ENCODE measurements at places on chromosomes 2 and 18. TPM values are rescaled to one million over a fixed set of nuclear protein-coding genes. Genes with fewer than 3 reads are reported as not detected.

DNA sequence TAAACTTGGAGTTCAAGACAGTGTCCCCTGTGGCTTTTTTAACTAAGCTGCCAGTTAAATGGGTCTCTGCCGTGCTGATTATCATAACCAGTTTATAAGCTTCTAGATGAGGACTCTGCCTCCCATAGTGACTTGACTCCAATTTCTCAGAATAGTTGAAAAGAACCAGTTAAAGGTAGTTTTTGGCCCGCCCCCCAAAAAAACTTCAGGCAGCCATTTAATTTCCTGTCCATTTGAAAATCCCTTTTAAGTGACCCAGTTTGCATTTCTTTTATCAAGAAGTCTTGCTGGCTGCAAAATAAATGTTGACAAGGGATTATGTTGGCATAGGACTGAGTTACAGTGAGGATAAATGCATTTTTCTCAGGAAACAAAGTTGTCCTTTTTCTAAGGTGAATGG lies 2.3 kb downstream of the SLC20A1 start:
- no peak for DNase-seq
- peak overlapping the region; percentile 40 for H3K4me3 ChIP-seq
- H3K27ac ChIP-seq = no peak overlapping the region
- H3K36me3 ChIP-seq = peaks cover 48% of the 10 kb centered on the region
- peaks cover 26% of the 10 kb centered on the region for H3K4me1 ChIP-seq

GRCh38 chr2:42554392-42554791 lies 14.0 kb upstream of the MTA3 start:
- no peak overlapping the region for H3K27ac ChIP-seq
- H3K36me3 ChIP-seq = no peaks in the 10 kb centered on the region
- no peak for DNase-seq

GRCh38 chr18:11005528-11005927 lies 143.8 kb downstream of the PIEZO2 start:
- no peak for DNase-seq
- no peak overlapping the region for H3K4me3 ChIP-seq
- H3K4me1 ChIP-seq = peaks cover 24% of the 10 kb centered on the region
- H3K36me3 ChIP-seq = no peaks in the 10 kb centered on the region
- peak overlapping the region; percentile 61 for H3K27ac ChIP-seq

ACP1 gene
- 124 TPM for total RNA-seq

DNA sequence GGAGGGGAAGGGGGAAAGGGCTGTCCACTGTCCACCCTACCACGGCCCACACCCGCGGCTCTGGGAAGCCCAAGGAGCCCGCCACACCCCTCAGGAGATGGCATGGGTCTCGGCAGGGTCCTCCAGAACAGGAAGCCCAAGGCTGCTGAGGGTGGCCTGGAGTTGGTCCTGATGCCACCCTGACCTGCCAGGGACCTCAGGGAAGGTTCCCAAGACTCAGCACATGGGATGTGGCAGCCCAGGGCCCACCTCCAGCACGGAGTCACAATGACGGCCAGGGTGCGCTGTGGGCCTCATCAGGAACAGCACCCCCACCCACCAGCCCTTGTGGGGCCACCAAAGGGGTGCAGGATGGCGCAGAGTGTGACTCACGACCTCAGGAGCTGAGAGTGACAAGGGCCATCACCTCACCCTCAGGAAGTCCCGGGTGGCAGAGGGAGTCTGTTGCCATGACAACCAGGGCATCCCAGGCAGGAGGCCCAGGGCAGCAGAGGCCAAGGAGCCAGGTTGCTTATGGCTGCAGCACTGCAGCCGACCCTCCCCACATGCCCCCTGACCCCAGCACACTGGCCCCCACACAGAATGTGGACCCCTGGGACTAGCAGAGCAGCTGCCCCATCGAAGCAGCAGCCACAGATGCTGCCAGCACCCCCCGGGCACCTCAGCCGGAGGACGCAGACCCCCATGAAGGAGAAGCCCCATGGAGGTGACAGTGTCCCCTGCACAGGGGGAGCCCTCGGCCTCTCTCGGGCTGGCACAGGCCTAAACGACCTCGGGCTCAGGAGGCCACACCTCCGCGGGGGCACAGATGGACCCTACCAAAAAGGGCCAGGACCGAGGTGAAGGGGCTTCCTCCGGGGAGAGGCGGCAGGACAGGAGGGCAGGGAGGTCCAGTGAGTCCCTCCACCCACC lies 34.3 kb downstream of the KIF1A start:
- no peaks in the 10 kb centered on the region for H3K36me3 ChIP-seq
- no peaks in the 10 kb centered on the region for H3K27me3 ChIP-seq
- no peak overlapping the region for H3K4me3 ChIP-seq
- H3K4me1 ChIP-seq = no peaks in the 10 kb centered on the region
- no peak overlapping the region for H3K27ac ChIP-seq

- H3K27ac ChIP-seq = no peak overlapping the region
- H3K36me3 ChIP-seq = peaks cover 4% of the 10 kb centered on the region
- H3K27me3 ChIP-seq = no peaks in the 10 kb centered on the region
- no peaks in the 10 kb centered on the region for H3K4me1 ChIP-seq
- no peak for DNase-seq
Measured at GRCh38 chr2:31935370-31935769, 75.4 kb downstream of the MEMO1 start.

- DNase-seq = no peak
- H3K4me3 ChIP-seq = no peak overlapping the region
- no peaks in the 10 kb centered on the region for H3K4me1 ChIP-seq
- H3K27ac ChIP-seq = no peak overlapping the region
- peaks cover 67% of the 10 kb centered on the region for H3K27me3 ChIP-seq
Measured at GRCh38 chr2:242051463-242051862, 181.9 kb downstream of the RTP5 start.

- H3K27me3 ChIP-seq = peaks cover 7% of the 10 kb centered on the region
- no peaks in the 10 kb centered on the region for H3K36me3 ChIP-seq
- no peak for DNase-seq
- H3K4me3 ChIP-seq = no peak overlapping the region
- H3K27ac ChIP-seq = peak overlapping the region; percentile 47
- peaks cover 58% of the 10 kb centered on the region for H3K4me1 ChIP-seq
Measured at GRCh38 chr18:58541146-58541788, 87.6 kb downstream of the ALPK2 start.

- H3K36me3 ChIP-seq = no peaks in the 10 kb centered on the region
- no peak overlapping the region for H3K27ac ChIP-seq
- H3K4me1 ChIP-seq = peaks cover 4% of the 10 kb centered on the region
- no peak overlapping the region for H3K4me3 ChIP-seq
- no peaks in the 10 kb centered on the region for H3K27me3 ChIP-seq
Measured at GRCh38 chr2:203708846-203709396, 2.5 kb downstream of the CD28 start.

ALKAL2 gene
- total RNA-seq = 10.6 TPM

DNA sequence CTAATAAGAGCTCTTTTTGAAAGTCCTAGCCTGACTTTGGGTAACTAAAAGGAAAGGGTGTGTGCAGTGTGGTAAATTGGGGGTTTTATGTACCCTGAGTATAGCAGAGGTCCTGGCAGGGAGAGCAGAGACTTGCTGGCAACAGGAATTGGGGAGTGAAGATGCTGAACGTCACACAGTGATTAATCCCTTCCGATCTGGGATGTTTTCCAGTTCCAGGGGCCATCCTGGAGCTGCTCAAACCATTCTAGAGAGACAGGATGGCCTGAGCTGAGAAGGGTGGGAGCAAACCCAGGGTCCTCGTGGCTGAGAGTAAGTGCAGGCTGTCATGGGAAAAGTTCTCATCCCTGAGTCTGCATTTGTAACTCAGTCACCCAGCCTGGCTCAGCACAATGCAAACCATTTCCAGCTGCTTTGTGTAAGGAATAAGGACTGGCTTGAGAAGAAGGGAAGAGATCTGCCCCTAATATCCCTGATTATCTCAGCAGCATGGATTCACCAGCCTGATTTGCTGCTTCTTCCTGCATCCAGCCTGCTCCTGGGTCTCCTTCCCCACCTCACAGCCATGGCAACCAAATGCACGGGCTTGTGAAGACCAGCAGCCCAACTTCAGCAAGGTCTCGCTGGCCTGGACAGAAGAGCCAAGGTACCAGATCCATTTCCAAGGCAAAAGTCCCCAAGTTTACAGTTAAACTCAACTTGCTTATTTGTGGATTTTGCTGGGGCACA lies 47.1 kb upstream of the CELF4 start:
- no peaks in the 10 kb centered on the region for H3K36me3 ChIP-seq
- peaks cover 17% of the 10 kb centered on the region for H3K27me3 ChIP-seq
- no peaks in the 10 kb centered on the region for H3K4me1 ChIP-seq
- no peak for DNase-seq

- DNase-seq = no peak
- H3K4me1 ChIP-seq = peaks cover 21% of the 10 kb centered on the region
- peaks cover 9% of the 10 kb centered on the region for H3K36me3 ChIP-seq
- H3K27ac ChIP-seq = peak overlapping the region; percentile 25
Measured at GRCh38 chr2:138507267-138507666, 5.7 kb downstream of the SPOPL start.

GRCh38 chr2:196274387-196274809 lies 103.0 kb upstream of the STK17B start:
- no peaks in the 10 kb centered on the region for H3K27me3 ChIP-seq
- H3K36me3 ChIP-seq = peaks cover 16% of the 10 kb centered on the region
- peaks cover 27% of the 10 kb centered on the region for H3K4me1 ChIP-seq
- H3K4me3 ChIP-seq = peak overlapping the region; percentile 15
- peak overlapping the region; percentile 90 for H3K27ac ChIP-seq

CD8A gene
- total RNA-seq = 0.34 TPM

- H3K4me3 ChIP-seq = no peak overlapping the region
- H3K4me1 ChIP-seq = no peaks in the 10 kb centered on the region
- peaks cover 12% of the 10 kb centered on the region for H3K36me3 ChIP-seq
- DNase-seq = no peak
Measured at GRCh38 chr2:144310889-144311608, 208.9 kb downstream of the ZEB2 start.

DNA sequence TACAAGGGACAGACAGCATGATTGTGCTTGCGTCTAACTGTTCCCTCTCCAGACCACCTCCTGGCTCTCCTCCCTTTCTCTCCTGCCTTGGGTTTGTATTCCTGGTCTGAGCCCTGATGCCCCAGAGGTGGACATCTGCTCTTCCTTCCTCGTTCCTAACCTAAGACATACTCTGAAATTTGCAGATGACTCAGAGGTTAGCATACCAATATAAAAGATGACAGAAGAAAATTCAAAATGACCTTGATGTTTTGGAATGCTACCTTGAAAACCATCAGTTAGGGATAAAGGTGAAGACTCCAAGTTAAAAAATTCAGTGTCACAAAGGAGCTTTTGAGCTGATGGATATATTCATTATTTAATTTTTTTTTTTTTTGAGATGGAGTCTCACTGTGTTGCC lies 12.9 kb downstream of the SMYD1 start:
- no peak overlapping the region for H3K4me3 ChIP-seq
- peaks cover 6% of the 10 kb centered on the region for H3K4me1 ChIP-seq
- no peak for DNase-seq
- H3K27me3 ChIP-seq = peaks cover 2% of the 10 kb centered on the region

DNA sequence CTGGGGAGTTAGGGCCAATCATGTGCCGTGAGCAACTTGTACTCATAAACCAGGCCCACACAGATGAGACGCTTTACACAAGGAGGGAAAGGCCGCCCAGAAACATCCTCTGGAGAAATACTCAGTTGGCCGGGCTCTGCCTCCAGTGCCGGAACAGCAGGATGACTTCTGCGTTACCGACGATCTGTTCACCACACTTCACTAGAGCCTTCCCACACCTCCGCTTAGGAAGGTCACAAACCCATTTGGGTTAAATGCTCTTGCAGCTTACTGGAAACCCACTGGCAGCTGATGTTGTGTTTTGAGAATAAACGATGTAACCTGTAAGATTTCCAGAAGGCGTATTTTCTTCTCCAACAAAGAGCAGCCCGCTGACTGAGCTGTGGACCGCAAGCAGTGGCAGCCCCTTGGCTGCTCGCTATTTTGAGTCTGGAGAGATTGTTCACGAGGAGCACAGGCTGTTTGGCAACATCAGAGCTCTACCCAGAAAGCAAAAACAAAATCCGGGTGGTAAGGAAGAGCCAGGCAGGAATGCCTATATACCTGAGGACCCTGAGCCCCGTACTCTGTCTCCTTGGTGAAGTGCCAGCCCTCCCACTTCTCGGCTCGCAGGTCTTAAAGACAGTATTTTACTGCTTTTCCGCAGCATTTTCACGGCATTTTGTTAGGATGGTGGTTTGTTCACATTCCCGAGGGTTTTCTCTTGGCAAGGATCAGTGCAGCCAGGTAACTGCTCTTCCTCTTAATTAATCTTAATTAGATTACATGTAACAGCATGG lies 44.0 kb downstream of the COLEC12 start:
- no peak for DNase-seq
- peaks cover 6% of the 10 kb centered on the region for H3K27me3 ChIP-seq
- peak overlapping the region; percentile 80 for H3K27ac ChIP-seq

All from type B pancreatic cell (in vitro differentiated cells).